ENCODE measurements at places on chromosomes 3 and 15. TPM values are rescaled to one million over a fixed set of nuclear protein-coding genes. Genes with fewer than 3 reads are reported as not detected.

DNA sequence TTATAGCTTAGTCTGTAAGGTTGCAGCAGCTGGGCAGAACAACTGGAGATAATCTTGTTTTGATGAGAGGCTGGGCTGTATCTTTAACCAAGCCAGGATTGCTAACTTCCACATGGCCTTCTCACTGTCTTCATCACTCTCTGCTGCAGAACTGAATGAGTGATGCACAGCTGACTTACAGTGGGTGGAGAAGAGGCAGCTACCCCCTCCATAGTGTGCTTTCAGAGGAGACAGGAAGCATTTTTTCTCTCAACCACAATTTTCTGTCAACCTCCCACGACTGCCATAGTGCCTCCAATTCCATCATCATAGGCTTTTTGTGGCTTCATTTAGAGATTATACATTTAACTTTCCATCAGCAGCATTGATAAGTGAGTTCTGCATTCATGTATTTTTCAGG lies 168.2 kb downstream of the CLSTN2 start:
- no peak for DNase-seq

DNA sequence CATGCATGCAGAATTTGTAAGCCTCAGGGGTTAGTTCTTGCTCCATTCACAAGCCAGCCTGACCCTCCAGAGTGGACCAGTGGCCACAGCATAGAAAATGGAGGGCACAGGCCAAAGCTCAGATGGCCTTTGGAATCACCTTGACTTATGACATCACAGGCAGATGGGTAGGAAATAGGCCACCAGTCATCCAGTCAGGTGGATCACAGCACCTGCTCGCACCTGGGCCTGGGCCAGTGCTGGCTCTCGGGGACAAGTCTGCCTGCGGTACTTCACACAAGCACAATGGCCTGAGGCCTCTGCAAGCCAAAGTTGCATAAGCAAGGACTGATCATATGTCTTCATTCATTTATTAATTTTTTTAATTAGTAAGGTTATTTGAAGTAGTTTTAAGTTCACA lies 39.3 kb downstream of the PPCDC start:
- no peak for DNase-seq

- DNase-seq, result no peak
These were observed 84.8 kb upstream of the ANKRD28 start for GRCh38 chr3:15882577-15882976.

- no peak for DNase-seq
These were observed 662.8 kb upstream of the CCDC54 start for GRCh38 chr3:106714400-106714799.

Gene HYAL1
- 7.3 TPM for total RNA-seq

DNA sequence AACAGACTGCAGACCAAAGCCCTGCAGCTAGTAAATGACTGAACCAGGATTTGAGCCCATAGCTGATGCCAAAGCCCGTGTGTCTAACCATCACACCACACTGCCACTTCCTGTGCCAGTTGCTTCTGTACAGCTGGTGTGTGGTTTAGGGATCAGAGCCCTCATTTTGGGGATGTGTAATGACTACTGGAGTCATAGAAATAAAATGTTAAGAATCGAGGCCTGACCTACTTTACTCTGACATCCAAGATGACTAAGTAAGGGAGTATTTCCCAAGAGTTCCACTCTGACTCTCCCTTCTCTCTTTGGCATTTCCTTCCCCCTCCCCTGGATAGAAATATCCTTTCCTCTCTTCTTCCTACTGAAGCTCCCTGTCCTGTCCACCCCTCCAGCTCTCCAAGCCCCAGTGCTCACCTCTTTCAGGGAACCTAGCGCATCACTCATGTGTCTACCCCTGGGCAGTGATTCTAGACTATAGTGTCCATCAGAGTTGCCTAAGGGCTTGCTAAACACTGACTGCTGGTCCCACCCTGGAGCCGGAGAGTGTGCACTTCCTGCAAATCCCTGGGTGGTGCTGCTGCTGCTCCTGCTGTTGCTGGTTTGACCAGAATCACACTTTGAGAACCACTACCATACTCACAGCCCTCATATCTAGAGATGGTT lies 53.8 kb downstream of the MGLL start:
- DNase-seq, result peak; percentile 99

GRCh38 chr15:62506217-62506805 lies 341.2 kb upstream of the C2CD4B start:
- DNase-seq, result peak; percentile 50

GRCh38 chr3:53550005-53550620 lies 55.7 kb downstream of the CACNA1D start:
- no peak for DNase-seq

Gene PRR20G
- total RNA-seq, result not detected

Gene MORC1
- total RNA-seq, result under 0.01 TPM

DNA sequence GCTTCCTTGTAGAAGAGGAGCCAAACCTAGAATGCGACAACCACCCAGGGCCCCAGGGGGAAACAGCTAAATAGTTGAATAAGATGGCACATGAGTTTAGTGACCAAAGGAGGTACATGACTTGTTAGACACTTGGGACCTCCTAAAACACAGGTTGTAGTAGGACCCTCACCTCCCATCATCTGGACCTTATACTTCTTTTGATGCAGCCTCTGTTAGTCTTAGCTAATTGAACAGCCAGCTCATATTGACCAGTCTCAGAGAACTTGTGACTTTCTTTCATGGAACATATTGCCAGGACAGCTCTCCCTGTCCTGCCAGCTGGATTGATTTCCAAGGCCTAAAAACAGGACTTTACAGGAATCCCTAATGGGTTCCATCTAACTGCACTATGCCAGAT lies 45.0 kb downstream of the SPSB4 start:
- DNase-seq, result no peak

Gene CTXN2
- total RNA-seq, result 0.05 TPM

DNA sequence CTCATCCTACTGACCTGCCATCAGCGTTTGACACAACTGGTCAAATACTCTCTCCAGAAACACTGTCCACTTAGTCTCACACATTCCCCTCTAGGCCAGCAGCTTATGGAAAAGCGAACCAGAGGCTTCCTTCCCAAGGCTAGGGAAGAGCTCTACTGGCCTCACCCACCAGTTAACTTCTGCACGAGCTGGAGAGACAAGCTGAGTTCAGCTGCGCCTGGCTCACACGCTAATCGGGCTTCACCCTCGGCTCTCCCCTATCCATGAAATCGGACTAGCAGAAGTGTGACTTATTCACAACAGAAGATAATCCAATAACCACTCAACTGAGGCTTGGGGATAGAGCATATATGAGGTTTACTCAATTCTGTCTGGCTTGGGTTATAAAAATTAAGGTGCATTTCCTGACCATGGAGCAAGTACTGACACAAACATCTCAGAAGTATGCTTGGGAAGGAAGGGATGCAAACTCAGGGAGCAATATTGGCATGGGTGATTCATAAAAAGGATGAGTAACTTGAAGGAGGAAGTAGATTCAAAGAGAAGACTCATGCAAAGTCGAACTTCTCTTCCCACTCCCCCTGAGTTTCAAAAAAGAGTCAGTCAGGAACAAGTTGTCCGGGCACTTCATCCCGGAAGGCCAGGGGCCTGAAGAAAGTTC lies 73.1 kb downstream of the XXYLT1 start:
- DNase-seq, result peak; percentile 86

Gene SNRPN
- total RNA-seq, result 217 TPM

DNA sequence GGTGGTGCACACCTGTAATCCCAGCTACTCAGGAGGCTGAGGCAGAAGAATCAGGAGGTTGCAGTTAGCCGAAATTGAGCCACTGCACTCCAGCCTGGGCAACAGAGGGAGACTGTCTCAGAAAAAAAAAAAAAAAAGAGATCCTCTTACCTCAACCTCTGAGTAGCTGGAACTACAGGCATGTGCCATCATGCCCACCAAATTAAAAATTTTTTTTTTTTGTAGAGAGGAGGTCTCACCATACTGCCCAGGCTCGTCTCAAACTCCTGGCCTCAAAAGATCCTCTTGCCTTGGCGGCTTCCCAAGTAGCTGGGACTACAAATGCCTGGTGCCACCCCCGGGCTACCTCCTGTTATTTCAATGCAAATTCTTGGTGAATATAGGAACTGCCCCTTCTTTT lies 1.5 kb downstream of the UMPS start:
- DNase-seq, result no peak

Gene SAMMSON
- not detected for total RNA-seq

DNA sequence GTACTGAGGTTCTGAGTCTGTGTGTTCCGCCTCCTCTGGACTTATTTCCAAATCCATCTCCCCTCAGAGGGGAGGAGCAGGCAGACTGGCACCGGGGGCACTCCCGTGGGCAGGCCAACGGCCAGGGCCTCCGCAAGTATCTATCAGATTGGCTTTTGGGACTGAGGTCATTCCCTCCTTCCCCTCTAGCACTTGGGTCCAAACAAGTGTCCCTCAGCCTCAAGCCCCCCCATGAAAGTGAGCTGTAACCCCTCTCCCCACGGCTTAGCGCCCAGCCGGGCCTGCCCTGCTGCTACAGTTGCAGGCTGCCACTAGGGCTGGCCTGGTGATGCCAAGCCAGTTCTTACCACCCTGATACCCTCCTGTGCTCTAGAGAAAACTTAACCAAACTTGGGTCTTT lies 17.4 kb downstream of the ITGA11 start:
- DNase-seq, result no peak

Gene CNTN6
- 0.35 TPM for total RNA-seq

DNA sequence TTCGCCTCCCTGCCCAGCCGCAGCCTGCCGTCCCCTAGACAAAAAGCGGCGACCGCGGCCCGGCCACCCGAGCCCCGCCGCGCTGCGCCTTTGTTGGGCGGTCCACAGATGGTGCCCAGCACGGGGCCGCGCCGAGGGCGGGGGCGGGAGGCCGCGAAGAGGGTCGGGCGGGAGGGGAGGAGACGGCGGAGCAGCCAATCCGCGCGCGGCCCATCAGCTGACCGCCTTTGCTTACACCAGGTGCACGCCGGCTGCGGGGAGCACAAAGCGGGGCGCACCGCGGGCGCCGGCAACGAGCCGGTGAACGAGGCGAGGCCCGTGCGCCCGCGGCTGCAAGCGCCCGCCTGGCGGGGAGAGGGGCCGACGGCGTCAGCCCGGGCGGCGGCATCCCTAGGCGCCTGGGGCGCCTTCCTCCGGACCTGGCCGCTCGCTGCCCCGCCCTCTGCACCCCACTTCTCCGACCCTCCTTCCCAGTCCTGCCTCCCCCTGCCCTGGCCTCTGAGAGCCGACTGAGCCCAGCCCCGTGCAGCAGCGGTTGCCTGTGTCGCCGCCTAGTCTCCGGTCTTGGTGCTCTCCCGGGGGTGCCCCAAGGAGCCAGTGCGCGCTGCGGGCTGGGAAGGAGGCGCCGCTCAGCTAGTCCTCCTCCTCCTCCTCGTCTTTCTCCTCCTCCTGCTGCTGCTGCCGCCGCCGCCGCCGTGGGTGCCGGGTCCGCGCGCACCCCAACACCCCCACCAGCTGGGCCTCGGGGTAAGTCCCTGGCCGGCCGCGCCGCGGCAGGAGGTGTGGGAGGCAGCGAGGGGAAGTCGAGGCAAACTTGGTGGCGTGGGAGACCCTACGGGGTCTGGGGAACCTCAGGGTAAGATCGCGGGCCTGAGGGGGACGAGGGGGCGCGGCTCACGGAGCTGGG lies at the start of gene LRRN1:
Gene LRRN1, plus strand, starts transcription at position 259 of the 907 bp plus-strand sequence. CDS start 45,211 bp downstream, outside the sequence.
- no peak for DNase-seq

- no peak for DNase-seq
These were observed 107.4 kb downstream of the ADAMTS17 start for GRCh38 chr15:100234158-100235029.

Gene RASA2
- 21.0 TPM for total RNA-seq

DNA sequence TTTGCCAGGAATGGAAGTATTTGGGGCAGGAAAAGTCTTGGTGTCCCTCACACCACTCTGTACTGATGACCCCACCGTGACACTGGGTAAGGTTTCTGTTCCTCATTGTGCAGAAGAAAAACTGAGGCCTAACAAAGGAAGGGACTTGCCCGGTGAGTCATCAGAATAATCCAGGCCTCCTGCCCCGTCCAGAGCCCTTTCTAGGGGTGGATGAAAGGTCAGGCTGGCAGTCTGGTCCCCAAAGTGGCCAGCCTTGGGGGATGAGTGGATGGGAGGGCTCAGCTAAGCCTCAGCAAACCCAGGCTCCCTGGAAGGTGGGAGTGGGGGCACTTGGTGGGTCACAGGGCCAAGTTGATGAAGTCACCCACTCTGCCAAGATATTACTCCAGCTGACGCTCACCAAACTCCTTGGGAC lies 2.3 kb upstream of the DNAH1 start:
- DNase-seq, result peak; percentile 66

GRCh38 chr3:134810052-134810435 lies 15.0 kb downstream of the EPHB1 start:
- DNase-seq, result no peak

GRCh38 chr3:150653110-150653561 lies 50.0 kb downstream of the SELENOT start:
- DNase-seq, result peak; percentile 66

DNA sequence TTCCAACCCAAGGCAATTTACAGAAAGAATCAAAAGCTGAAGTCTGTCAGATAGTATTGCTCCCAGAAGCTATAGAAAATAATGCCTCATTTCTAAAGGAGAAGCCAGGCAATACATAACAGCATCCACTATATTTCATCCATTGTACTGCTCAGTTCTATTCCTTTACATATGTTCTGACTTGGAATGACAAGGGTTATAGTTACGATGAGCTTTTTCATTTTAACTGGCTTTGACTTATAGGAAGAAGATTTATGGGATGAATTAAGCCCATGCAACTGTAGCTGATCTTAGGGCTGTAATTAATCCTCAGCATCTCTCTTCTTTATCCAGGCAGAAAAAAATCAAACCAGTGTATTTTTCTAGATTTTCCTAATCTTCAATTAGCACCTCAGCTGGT lies 676.3 kb upstream of the CCDC54 start:
- DNase-seq, result no peak

Gene CORO2B
- 2.9 TPM for total RNA-seq

DNA sequence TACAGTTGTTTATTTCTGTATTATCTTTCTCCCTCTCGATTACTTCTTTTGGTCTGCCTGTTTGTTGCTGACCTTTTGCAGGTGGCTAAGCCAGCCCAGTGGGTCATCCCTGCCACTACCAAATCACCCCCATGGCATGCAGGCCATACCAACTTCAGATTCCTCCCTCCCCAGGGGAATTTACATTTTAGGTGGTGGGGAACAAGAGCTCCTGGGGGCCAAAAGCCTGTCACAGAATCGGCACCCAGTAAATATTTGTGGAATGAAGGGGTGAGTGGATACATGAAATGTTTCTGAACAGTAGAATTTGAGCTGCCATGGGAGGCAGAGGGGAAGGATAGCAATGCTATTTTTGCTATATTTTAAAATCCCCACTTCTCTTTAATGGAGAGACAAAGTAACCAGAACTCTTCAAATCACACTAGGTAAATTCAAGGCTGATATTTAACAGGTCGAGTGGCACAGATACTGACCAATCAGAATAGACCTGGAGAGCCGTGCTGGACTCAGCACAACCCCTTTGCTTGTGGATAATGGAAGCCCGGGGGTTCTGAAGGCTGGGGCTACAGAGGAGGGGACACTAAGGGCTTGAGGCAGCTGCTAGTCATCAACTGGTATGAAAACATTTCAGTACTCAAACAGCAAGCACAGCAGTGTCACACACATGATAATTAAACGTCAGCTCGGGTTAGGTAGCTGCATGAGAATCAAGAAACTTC lies 54.3 kb upstream of the SMAD3 start:
- peak; percentile 16 for DNase-seq

GRCh38 chr3:130901463-130902204 lies 7.8 kb downstream of the ATP2C1 start:
- DNase-seq, result no peak

All from renal cortical epithelial cell (primary cell).